ENCODE measurements at places on chromosomes 4 and X. TPM values are rescaled to one million over a fixed set of nuclear protein-coding genes. Genes with fewer than 3 reads are reported as not detected.

Gene IL2
- not detected for total RNA-seq

Gene BMPR1B
- total RNA-seq: 7.7 TPM

Gene NHS
- 0.46 TPM for total RNA-seq

Gene ALPK1
- 35.9 TPM for total RNA-seq

Gene PRDM5
- total RNA-seq: 8.0 TPM

Gene FREM3
- not detected for total RNA-seq

Gene FAM9B
- total RNA-seq: not detected

Gene MAGEC3
- total RNA-seq: not detected

Gene GABRG1
- total RNA-seq: not detected

- no peak for DNase-seq
Measured at GRCh38 chr4:176302283-176303275, 17.2 kb upstream of the SPCS3 start.

DNA sequence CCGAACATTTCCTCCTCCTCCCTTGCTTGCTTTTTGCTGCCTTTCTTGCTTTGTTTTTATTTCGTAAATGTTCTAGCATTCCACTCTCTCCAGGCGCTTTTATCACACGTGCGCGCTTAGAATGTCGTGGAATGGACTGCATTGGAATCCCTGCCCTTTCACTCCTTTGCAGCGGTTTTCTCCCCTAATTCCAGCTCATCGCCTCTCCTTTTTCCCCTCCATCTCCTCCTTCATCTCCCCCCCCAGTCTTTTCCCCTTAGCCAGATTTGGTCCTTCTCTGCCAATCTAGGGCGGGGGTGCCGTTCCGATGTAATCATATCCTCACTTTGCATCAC, 579 bp downstream of the OGT start:
- DNase-seq: no peak

- no peak for DNase-seq
Measured at GRCh38 chr4:156983366-156983765, 11.8 kb upstream of the PDGFC start.

- no peak for DNase-seq
Measured at GRCh38 chr4:143437937-143438336, 75.6 kb upstream of the SMARCA5 start.

GRCh38 chrX:112078606-112079005, 4.0 kb downstream of the TRPC5 start:
- no peak for DNase-seq

DNA sequence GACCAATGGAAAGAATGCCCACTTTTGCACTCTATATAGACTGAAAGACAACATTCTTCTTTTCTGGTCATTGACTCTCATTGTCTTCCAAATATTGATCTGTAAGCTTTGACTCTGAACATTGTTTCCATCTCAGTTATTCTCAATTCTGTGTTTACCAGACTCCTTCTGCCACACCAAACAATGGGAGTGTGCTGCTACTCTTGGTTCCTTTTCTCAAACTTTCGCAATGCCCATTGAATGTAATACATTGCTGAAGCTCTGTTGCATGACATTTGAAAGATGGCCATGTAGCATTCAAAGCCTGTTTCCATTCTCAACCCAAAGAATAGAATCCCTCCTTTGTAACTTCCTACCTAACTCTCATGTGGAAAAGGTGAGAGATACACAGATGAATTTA, 136.2 kb downstream of the BTC start:
- DNase-seq: no peak

- no peak for DNase-seq
Measured at GRCh38 chr4:139144161-139144859, 32.7 kb downstream of the ELF2 start.

DNA sequence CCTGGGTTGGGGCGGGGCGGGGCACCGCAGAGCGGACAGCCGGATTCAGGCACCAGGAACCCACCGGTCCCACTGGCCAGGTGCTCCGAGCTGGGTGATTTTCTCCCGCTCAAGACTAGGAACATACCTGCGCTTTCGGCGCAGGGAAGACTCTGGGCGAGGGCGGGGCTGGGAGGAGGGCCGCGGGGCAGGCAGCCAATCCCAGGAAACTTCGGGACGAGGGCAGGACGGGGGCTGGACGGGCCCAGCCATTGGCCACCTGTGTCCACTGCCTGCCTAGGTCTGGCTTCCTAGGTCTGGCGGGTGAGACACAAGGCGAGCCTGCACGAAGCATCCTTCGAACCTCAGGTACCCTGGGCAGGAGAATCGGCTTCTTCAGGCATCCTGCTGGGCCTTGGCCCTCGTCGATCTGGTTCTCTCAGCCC, 274 bp upstream of the ERVMER34-1 start:
- peak; percentile 92 for DNase-seq

GRCh38 chr4:27081675-27082586, 221.3 kb downstream of the STIM2 start:
- DNase-seq: no peak

DNA sequence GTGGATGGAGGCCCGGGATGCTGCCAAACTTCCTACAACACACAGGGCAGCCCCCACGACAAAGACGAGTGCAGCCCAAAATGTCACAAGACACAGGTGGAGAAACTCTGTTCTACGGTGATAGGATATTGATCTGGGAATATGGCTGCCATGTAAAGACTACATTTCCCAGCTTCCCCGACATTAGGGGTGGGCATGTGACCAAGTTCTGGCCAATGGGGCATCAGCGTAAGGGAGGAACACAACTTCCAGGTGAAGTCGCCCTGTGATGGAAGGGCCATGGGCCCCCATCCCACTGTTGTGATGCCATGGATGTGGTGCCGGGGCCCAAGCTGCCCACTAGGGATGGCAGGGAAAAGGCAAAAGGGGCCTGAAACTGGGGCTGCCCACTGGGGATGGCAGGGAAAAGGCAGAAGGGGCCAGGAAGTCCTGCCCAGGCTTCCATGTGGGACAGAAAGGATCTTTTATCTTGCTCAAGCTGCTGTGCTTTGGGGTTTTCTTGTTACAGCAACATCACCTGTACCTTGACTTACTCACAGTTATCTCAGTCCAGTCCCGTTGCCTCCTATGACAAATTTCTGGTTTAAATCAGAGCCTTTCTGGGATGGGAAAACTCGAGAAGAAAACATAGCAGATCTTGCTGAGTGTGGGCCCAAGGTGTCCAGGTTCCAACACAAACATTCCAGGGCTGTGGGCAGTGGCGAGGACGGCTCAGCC, 9.7 kb upstream of the ADRA2C start:
- DNase-seq: no peak

DNA sequence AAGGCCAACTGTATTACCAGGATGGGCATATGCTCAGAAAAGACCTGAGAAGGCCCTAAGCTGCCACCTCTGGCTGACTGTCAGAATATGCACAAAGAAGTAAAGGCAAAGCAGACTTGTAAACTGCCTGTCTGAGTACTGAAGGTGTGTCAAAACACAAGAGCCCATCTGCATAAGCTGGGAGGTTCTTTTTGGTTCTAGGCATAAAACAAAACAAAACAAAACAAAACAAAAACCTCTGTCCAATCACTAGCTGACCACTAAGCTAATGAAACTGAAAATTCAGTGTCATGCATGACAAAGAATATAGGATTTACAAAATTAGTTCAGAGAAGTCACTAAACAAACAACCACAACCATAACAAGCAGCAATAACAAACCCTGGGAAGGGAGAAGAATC, 20.6 kb downstream of the SH3D19 start:
- DNase-seq: no peak

DNA sequence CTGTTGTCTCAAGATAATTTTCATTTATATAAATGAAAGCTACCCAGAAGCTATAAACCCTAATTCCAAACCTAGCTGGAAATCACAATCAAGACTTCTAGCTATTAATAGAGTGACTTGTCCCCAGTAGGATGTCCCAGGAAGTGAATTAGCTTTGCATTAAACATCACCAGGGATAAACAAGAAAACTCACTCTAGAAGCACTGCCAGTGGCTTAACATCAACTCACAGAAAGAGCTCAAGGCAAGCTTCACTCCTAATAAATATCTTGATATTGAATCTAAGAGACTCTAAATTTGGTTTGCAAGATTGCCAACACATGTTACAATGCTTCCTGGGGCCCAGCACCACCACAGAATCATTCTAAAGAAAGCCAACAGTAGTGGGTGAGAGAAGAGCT, 468.7 kb upstream of the FAM241A start:
- DNase-seq: no peak

DNA sequence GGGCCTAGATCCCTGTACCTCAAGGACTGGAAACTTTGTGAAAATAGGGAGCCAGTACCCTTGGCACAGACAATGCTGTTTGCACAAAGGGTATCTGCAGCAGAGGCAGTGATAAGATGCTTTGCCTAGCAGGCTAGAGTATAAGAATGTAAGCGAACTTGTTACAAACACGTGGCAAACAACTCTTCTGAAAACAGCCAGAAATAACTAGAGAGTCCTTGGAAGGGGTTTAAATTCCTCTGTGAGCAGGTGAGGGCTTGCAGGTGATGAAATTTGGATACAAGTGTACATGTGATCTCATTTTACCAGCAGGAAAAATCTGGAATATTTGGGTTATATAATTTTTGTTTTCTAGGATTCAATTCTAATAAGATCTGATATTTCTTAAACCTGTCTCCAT, 18.6 kb upstream of the ACSL4 start:
- no peak for DNase-seq

GRCh38 chr4:101229116-101229515, 118.2 kb downstream of the PPP3CA start:
- DNase-seq: no peak

DNA sequence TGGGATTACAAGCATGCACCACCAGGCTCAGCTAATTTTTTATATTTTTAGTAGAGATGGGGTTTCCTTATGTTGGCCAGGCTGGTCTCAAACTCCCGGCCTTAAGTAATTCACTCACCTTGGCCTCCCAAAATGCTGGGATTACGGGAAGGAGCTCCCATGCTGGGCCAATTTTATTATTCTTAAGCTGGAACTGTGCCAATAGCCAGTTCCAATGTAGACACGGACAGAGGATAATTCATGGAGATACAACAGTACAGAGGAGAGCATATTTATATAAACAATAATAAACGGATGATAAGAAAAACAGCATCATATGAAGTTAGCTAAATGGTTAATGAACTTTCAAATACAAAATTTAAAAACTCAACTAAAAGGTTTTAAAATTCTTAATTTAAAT, 87.8 kb downstream of the PPA2 start:
- DNase-seq: no peak

GRCh38 chr4:1579901-1580691, 104.0 kb downstream of the FAM53A start:
- peak; percentile 99 for DNase-seq

GRCh38 chr4:124762956-124763355, 50.4 kb upstream of the ANKRD50 start:
- no peak for DNase-seq

DNA sequence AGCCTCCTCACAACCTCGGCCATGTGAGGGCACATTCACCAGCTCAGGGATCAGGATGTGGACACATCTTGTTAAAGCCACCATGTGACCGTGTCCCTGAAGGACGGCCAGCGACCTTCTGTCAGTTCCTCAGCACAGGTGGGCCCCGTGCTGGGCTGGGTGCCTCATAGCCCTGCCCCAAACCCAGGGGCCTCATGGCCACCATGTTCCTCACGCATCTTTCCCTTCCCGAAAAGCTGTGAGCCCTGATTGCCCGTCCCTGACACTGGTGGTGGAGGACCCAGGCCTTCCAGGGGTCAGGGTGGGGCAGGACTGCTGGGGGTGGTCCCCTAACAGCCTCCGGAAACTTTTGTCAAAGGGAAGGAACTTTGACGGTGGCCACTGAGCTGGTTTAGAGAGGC, 60.1 kb upstream of the ADRA2C start:
- DNase-seq: no peak

DNA sequence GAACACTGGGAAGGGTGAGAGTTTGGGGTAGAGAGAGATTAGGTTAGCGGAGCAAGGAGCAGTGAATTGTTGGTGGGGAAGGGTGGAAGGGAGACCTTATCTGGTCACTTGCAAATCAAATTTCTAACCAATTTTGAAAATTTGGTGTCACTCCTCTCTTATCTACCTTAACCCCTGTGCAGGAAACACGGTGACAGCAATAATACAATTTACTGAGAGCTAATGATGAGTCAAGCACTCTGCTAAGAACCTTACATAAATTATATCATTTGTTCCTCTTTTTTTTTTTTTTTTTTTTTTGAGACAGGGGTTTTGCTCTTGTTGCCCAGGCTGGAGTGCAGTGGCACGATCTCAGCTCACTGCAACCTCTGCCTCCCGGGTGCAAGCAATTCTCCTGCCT, 116.4 kb downstream of the C4orf51 start:
- DNase-seq: no peak

- no peak for DNase-seq
Measured at GRCh38 chrX:18938710-18939109, 45.2 kb downstream of the PHKA2 start.

GRCh38 chr4:163611784-163612445, 117.4 kb downstream of the TMA16 start:
- no peak for DNase-seq

- peak; percentile 94 for DNase-seq
Measured at GRCh38 chr4:5708449-5709206, at the start of gene EVC2. Gene EVC2 (minus strand): TSS chr4:5708559. CDS start chr4:5708513, 46 bp downstream.

DNA sequence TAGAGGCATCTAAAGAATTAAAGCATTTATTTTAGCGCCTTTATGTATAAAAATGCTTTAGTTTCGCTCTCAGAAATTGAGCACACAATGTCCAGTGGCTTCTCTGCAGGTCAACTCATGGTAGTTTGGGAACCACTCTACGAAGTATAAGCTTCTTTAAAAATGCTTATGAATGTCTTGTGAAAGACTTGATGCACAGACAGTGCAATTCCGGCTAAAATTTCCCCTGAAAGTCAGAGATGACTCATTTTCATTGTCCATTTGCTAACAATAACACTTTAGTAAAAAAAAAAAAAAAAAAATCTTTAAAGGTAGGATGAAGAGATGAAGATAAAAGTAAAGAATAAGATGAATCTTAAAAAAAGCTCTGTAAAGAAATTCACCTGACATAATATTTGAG, 117.2 kb downstream of the PDHA2 start:
- no peak for DNase-seq

GRCh38 chrX:69303231-69303630, 138.0 kb upstream of the PJA1 start:
- no peak for DNase-seq

DNA sequence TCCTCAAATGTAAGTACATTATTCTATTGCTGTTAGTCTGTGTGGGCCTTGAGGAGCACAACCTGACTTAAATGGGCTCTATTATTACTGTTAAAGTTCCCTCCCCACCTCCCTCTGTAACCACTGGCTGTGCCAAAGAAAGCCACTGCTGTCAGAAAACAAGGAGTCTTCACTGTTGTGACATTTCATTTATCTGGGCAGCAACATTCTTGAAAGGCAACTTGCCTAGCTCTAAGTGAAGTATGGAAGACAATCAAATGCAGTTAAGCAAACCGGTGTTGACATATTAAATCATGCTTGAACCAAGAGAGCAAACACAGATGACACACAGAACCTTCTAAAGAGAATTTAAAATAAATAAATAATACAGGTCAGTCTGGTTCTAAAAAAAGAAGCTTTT, 81.0 kb downstream of the EPHA5 start:
- no peak for DNase-seq

DNA sequence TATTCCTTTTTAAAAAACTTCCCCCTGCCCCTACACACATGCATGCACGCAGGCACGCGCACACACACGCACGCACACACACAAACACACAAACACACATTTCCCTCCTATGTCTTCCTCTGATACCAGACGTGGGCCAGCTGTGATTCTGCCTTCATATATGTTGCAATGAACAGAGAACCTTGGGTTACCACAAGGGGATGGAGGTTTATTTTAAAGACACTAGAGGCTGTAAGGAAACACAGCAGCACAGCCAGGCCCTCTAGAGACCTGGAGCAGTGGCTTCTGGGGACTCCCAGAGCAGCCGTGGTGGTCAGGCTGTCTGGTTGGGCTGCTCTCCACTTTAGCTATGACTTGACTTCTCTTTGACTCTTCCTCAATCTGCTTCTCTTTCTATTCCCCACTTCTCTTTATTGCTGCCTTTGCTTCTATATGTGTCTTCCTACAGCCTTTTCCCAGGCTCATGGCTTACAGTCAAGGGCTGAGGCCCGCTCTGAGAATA, 3.2 kb upstream of the TLR10 start:
- peak; percentile 33 for DNase-seq
